Astrocyte of the spinal cord (primary cell): ENCODE measurements at places on chromosomes 2 and 18.

GRCh38 chr2:48315896-48316194, 214.1 kb upstream of the STON1 start:
- DNase-seq: no peak

- DNase-seq: peak; percentile 29
These were observed 44.4 kb downstream of the PTPN2 start for GRCh38 chr18:12839526-12840196.

- peak; percentile 54 for DNase-seq
These were observed 31.9 kb upstream of the TFPI start for GRCh38 chr2:187586011-187586641.

DNA sequence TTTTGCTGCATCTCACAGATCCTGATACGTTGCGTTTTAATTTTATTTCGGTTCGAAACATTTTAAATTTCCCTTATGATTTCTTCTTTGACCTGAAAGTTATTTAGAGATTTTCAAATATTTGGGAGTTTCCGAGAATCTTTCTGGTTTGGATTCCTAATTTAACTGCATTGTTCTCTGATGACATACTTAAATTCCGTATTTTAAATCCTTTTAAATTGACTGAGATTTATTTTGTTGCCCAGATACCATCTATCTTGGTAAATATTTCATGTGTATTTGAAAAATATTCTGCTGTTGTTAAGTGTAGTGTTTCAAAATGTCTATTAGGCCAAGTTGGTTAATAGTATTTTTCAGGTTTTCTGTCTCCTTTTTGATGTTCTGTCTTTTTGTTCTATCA, 37.7 kb downstream of the MROH2A start:
- DNase-seq: no peak

DNA sequence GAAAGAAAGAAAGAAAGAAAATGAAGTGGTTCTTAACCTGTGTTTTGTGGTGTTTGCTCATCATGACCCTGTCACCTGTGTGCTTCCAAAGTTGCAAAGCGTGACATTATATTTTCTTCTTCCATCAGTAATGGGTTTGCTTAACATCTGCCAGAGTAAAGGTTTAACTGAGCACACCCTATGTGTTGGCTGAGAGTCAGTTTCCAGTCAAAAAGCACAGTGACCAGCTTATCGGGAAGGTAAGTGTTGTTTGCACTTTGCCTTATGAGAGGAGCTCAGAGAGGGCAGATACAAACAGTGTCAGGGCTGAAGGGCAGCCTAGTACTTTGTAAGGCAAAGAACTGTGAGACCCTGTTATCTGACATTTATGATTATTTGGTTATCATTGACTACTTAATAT, 406.2 kb upstream of the CWC22 start:
- no peak for DNase-seq

DNA sequence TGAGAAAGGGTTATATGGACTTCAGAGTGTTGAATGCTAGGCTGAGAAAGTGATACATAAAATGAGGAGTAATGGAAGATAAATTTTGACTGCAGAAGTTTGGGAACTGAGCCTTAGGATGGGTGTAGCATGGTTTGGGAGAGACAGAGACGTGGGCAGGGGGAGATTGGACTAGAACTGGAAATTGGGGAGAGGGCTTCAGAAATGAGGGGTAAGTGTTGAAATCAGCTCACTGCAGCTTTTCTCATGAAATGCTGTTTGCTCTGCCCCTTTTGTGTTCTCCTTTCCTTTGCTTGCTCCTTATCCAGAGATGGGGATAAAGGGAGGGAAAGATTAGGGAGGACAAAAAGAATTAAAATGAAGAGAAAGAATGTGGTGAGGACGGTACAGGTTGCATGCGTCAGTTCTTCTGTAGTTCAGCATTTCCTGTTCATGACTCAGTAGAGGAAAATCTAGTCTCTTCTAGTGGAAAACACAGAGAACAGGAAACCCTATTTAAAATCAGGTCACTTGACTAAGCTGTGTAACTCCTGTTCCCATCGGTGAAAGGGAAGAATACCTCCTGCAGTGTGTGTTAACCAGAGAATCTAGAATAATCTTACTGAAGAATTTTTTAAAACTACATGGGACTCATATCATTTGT, 105.6 kb downstream of the CRIM1 start:
- peak; percentile 95 for DNase-seq

GRCh38 chr2:26848336-26849055, 564 bp downstream of the DPYSL5 start:
- DNase-seq: no peak

DNA sequence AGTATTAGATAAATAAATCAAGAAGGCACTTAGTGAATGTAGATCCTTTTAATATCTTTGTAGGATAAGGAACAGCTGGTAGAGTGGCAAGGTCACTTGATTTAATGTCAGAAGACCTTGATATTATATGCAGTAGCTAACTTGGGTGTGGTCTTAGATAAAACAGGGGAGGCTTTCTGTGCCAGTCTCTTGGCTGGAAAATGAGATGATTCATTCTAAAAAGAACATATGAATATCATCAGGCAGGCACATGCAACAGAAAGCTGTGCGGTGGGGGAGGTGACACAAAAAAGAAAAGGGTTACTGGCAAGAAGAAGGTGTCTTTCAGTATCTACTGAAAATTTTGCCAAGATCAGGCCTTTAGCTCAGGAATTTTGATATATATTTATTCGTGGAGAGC, 931.7 kb upstream of the CELF4 start:
- no peak for DNase-seq

DNA sequence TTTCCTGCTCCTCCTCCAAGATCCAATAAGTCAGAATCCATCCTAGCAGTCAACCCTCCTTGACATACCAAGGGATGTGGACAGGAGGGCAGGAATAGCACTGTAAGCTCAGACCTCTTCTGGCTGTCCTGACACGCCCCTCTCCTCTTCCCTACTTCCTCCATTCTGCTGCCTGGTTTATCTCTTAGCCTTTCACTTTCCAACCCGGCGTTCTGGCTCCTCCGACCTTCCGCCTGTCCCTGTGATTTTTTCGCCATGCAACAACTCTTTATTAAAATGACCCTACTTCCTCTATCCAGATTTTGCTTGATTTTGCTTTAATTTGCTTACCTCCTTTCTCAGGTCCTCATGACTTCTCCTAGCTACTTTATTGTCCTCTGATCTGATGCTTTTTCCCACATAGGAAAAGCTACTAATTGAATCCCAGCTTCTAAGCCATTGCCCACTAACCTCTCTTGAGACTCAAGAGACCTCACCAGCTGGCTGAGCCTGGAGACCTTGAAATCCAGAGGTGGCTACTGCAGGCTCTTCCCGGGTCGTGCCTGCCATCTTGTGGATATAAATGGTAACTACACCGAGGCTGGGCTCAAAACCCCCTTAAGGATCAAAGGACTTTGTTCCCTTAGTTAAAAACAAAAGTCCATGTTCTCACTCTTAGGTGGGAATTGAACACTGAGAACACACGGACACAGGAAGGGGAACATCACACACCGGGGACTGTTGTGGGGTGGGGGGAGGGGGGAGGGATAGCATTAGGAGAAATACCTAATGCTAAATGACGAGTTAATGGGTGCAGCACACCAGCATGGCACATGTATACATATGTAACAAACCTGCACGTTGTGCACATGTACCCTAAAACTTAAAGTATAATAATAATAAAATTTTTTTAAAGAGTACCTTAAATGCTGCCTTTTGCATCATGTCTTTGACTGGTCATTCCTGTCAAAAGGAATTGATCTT, 139.4 kb downstream of the AKAIN1 start:
- peak; percentile 53 for DNase-seq

DNA sequence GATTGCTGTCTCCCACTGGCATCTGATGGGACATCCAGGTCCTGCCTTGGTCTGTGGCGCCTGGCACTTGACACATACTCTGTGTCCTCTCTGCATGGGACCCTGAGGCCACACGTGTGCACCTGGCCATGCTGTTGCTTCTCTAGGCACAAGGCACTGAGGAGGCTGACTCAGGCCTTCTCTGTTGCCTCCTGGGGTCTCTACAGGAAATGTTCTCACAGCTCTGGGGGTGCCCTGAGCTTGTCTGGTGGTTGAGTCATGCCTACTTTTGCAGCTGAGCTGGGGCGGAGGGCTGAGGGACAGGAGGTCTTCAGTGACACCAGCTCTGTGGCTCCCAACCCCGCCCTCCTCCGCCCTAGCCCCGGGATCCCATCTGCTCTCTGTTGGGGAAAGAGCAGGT, 207.0 kb upstream of the HS6ST1 start:
- peak; percentile 74 for DNase-seq

GRCh38 chr2:131493199-131493968, 1.2 kb upstream of the MZT2A start:
- no peak for DNase-seq

GRCh38 chr2:20509301-20509769, 62.5 kb downstream of the RHOB start:
- DNase-seq: no peak

GRCh38 chr2:136297312-136297711, 179.4 kb upstream of the CXCR4 start:
- no peak for DNase-seq

GRCh38 chr18:10850840-10851239, 298.5 kb downstream of the PIEZO2 start:
- DNase-seq: no peak
